Thoracic aorta (tissue), 2 donors: ENCODE measurements at places on chromosomes 4 and X.

GRCh38 chr4:134243742-134244713 lies 42.4 kb upstream of the PABPC4L start:
- no peak overlapping the region for H3K27ac ChIP-seq
- no peak overlapping the region for H3K4me3 ChIP-seq
- H3K4me1 ChIP-seq = no peaks in the 10 kb centered on the region
- H3K36me3 ChIP-seq = no peaks in the 10 kb centered on the region

GRCh38 chrX:153494541-153495361 lies at the start of gene BGN:
TSS of gene BGN (plus strand) at chrX:153494980. CDS start at chrX:153504632, 9,652 bp downstream.
- no peaks in the 10 kb centered on the region for H3K27me3 ChIP-seq
- peaks cover 58% of the 10 kb centered on the region for H3K4me1 ChIP-seq
- DNase-seq = peak; percentile 39
- peak within 1 kb of the TSS; percentile 82 for H3K4me3 ChIP-seq
- peak within 1 kb of the TSS; percentile 88 for H3K27ac ChIP-seq

DNA sequence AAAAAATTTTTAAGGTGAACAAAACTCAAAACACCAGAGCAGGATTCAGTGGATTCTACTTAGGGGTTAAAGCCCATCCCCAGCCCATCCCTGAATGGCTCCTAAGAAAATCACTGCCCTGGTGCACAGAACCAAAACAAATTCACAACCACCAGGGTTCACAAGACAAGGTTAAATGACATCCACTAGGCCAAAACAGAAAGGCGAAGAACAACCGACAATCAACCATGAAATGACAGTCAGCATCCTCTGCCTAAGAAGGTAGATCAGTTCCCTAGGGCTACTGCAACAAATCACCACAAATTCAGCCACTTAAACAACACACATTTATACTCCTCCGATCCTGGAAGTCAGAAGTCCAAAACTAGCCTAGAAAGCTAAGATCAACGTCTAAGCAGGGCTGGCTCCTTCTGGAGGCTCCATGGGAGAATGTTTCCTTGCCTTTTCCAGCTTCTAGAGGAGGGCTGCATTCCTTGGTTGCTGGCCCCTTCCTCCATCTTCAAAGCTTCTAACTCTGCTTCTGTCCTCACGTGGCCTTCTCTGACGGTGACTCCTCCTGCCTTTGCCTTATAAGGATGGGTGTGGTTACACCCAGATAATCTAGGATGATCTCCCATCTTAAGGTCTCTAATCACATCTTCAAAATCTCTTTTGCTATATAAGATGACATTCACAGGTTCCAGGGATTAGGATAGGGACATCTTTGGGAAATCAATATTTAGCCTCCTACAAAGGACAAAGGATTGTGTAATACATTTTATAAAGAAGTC lies 1.8 kb downstream of the CCNQ start:
- no peaks in the 10 kb centered on the region for H3K36me3 ChIP-seq
- DNase-seq = no peak
- H3K4me3 ChIP-seq = no peak overlapping the region
- H3K27me3 ChIP-seq = no peaks in the 10 kb centered on the region
- H3K27ac ChIP-seq = no peak overlapping the region
- no peaks in the 10 kb centered on the region for H3K4me1 ChIP-seq

- H3K4me3 ChIP-seq = no peak overlapping the region
- H3K36me3 ChIP-seq = no peaks in the 10 kb centered on the region
- no peaks in the 10 kb centered on the region for H3K4me1 ChIP-seq
Observed at GRCh38 chr4:89616382-89616781, 220.6 kb downstream of the SNCA start.

- H3K36me3 ChIP-seq = no peaks in the 10 kb centered on the region
- H3K27me3 ChIP-seq = no peaks in the 10 kb centered on the region
- H3K27ac ChIP-seq = no peak overlapping the region
- DNase-seq = no peak
- no peaks in the 10 kb centered on the region for H3K4me1 ChIP-seq
Observed at GRCh38 chrX:10310511-10310910, 153.7 kb downstream of the CLCN4 start.

GRCh38 chr4:62914758-62915157 lies 1494.5 kb downstream of the TECRL start:
- DNase-seq = no peak
- no peaks in the 10 kb centered on the region for H3K4me1 ChIP-seq
- H3K27ac ChIP-seq = no peak overlapping the region
- no peaks in the 10 kb centered on the region for H3K27me3 ChIP-seq

DNA sequence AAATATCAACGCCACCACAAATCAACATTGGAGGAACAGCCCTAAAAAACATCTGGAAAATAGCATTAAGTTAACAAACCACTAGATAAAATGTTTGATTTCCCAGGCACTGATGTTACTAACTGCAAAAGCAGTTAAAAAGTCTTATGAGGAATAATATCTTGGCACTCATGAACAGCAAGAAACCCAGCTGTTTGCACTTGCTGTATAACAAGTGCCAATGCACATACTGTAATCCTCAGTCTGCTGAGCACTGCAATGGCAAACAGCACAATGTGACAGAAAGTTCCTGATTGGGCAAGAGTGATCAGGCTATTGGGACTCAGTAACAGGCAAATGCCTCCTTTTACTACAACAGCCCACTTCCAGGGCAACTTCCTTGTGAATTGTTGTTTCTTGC lies 20.8 kb upstream of the SEC24B start:
- H3K36me3 ChIP-seq = no peaks in the 10 kb centered on the region
- H3K4me3 ChIP-seq = no peak overlapping the region
- no peak for DNase-seq
- no peak overlapping the region for H3K27ac ChIP-seq
- no peaks in the 10 kb centered on the region for H3K27me3 ChIP-seq

GRCh38 chr4:118898684-118899138 lies 10.1 kb downstream of the SYNPO2 start:
- H3K27ac ChIP-seq = peak overlapping the region; percentile 55
- H3K36me3 ChIP-seq = no peaks in the 10 kb centered on the region
- no peaks in the 10 kb centered on the region for H3K27me3 ChIP-seq
- DNase-seq = no peak
- peaks cover 85% of the 10 kb centered on the region for H3K4me1 ChIP-seq

GRCh38 chrX:68596871-68597270 lies 50.6 kb upstream of the STARD8 start:
- H3K4me1 ChIP-seq = no peaks in the 10 kb centered on the region
- H3K27ac ChIP-seq = no peak overlapping the region
- no peaks in the 10 kb centered on the region for H3K36me3 ChIP-seq
- no peaks in the 10 kb centered on the region for H3K27me3 ChIP-seq

DNA sequence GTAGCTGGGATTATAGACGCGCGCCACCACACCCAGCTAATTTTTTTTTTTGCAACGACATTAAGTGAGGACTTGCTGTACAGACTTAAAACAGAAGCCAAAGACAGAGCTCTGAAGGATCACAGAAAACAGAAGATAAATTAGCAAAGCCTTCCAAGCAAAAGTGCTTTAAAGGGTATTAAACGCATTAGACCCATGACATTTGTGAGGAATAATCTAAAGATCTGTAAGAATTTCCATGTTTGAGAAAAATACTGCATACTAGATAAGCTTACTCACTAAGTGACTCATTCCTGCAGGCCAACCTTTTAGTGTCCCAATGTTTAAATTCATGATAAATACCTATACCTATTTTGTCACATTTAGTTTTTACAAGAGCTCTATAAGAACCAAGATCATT lies 27.4 kb downstream of the SMARCA1 start:
- no peak for DNase-seq
- H3K4me3 ChIP-seq = no peak overlapping the region
- H3K4me1 ChIP-seq = no peaks in the 10 kb centered on the region
- H3K27me3 ChIP-seq = no peaks in the 10 kb centered on the region

- DNase-seq = no peak
- no peak overlapping the region for H3K27ac ChIP-seq
- H3K27me3 ChIP-seq = no peaks in the 10 kb centered on the region
- peaks cover 2% of the 10 kb centered on the region for H3K36me3 ChIP-seq
- no peaks in the 10 kb centered on the region for H3K4me1 ChIP-seq
- H3K4me3 ChIP-seq = no peak overlapping the region
Observed at GRCh38 chr4:20575486-20575885, 124.8 kb upstream of the PACRGL start.

DNA sequence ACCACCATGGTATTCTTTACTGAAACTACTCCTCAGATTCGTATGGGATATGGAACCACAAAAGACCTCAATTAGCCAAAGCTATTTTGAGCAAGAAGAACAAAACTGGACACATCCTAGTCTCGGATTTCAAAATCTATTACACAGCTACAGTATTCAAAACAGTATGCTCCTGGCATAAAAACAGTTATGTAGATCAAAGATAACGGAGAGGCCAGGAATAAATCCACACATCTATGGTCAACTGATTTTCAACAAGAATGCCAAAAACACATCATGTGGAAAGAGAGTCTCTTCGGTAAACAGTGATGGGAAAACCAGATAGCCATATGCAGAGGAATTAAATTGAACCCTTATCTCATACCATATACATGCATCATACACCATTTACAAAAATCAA lies 155.3 kb downstream of the SPCS3 start:
- H3K36me3 ChIP-seq = no peaks in the 10 kb centered on the region
- H3K27me3 ChIP-seq = no peaks in the 10 kb centered on the region
- H3K27ac ChIP-seq = no peak overlapping the region
- H3K4me1 ChIP-seq = no peaks in the 10 kb centered on the region
- no peak overlapping the region for H3K4me3 ChIP-seq

DNA sequence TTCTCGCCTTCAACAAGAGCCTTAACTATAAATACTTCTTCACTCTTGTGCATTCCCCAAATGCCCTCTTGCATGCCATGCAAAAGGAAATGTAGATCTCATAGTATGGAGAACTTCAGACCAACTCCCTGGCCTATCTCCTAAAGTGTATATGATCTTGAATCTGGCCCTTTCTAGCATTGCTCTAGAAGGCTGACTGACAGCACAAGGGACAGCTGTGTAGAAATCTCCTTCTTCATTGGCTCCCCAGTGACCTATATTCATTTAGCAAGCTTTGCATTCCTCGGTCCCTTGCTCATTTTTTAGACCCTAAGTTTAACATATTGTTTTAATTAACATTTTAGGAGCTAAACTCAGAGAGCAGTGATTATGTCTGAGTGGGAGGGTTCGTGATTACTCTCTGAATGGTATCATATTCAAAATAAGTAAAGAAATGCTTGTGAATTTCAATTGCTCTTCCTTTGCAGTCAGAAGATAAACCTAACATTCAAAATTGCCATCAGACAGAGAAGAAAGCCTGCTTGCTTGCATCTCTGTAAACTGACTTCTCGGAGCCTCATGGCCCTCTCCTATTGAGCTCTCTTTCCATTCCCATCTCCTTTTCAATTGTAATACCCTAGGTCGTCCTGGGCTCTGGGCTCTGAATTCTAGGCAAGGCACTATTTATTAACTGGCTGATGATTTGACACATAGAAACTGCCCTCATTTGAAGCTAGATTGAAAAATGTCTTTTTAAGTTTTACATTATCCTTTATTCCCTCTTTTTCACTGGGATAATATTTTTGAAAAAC lies 120.3 kb upstream of the PRKG2 start:
- H3K4me1 ChIP-seq = peaks cover 3% of the 10 kb centered on the region
- H3K4me3 ChIP-seq = no peak overlapping the region
- no peaks in the 10 kb centered on the region for H3K36me3 ChIP-seq
- H3K27ac ChIP-seq = no peak overlapping the region
- H3K27me3 ChIP-seq = no peaks in the 10 kb centered on the region

DNA sequence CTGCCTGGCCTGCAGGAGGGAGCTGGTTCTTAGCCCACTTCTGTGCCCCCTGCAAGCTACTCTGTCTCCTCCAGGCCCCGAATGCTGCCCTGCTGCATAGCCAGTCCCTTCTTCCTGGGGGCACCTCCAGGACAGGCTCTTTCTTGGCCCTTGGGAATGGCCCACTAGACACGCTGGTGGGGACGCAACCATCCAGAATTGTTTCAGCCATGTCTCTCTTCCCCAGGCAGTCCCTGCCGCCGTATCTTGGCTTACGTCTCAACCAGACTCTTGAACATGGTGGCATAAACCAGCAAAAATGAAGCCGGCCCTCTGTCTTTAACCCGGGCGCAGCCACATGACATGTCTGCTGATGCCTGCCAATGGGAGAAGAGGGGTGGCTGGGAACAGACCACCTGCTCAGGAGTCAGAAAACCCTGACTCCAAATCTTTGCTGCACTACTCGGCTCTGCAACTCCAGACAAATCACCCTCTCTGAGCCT lies 9.0 kb downstream of the LRPAP1 start:
- DNase-seq = no peak
- no peak overlapping the region for H3K27ac ChIP-seq
- no peaks in the 10 kb centered on the region for H3K27me3 ChIP-seq

- DNase-seq = no peak
- H3K27me3 ChIP-seq = no peaks in the 10 kb centered on the region
- H3K27ac ChIP-seq = no peak overlapping the region
- peaks cover 7% of the 10 kb centered on the region for H3K4me1 ChIP-seq
Observed at GRCh38 chr4:95510877-95511276, 37.9 kb downstream of the UNC5C start.

- no peaks in the 10 kb centered on the region for H3K27me3 ChIP-seq
- DNase-seq = no peak
- H3K4me3 ChIP-seq = no peak overlapping the region
- no peaks in the 10 kb centered on the region for H3K4me1 ChIP-seq
- no peaks in the 10 kb centered on the region for H3K36me3 ChIP-seq
Observed at GRCh38 chrX:154840856-154841255, 6.4 kb upstream of the SMIM9 start.

DNA sequence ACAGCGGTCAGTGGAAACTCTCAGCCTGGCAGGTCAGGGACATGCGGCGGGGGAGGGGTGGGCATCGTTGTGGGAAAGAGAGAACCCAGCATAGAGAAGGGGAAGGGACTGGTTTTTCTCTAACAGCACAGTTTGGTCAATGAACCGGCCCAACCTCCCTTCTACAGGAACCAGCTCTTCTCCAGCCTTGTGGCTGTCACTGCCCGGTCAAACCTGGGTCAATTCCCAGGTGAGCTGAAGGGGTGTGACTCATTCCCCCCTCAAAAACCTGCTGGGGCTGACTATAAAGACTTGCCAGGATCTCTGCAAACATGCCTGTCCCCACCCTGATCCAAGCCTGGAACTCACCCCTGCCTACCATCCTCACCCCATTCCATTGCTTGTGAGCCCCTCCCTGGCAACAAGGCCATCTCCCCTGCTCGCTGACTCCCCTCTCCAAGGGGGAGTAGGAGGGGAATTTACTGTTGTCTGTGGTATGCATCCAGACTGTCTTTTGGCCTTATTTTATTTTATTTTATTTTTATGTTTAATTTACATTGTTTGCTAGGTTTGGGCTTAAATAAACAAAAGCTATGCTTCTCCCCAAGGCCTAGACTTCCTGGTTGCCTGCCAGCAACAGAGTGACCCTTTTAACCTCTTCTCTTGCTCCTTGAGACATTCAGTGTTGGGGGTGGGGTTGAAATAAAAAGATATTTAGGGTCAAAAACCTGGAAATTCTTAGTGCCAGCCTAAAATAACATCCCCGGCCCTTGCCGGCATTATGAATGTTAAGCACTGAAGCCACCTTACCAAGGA lies 49.6 kb downstream of the TSC22D3 start:
- no peak for DNase-seq
- no peaks in the 10 kb centered on the region for H3K27me3 ChIP-seq
- H3K4me3 ChIP-seq = no peak overlapping the region
- no peak overlapping the region for H3K27ac ChIP-seq
- peaks cover 22% of the 10 kb centered on the region for H3K4me1 ChIP-seq
